ENCODE measurements at places on chromosomes 2 and 18.

DNA sequence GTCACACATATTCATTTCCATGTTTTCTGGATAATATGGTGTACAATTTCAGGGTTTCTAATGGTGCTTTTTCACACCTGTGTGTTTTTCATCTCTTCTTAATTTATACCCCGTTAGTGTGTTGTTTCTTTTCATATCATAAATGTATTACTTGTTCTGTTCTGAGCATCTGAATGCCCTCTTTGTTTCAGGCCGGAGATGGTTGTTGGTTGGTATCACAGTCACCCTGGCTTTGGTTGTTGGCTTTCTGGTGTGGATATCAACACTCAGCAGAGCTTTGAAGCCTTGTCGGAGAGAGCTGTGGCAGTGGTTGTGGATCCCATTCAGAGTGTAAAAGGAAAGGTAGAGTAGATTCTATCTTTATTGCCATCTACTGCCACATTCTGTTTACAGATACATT, 45.1 kb upstream of the TBR1 start:
- DNase-seq: no peak

- DNase-seq: no peak
These were observed 224.4 kb upstream of the TMEM200C start for GRCh38 chr18:6119761-6120160.

GRCh38 chr2:95573866-95574265, 17.9 kb upstream of the TRIM43 start:
- DNase-seq: no peak

GRCh38 chr2:3160751-3161330, 216.8 kb downstream of the EIPR1 start:
- no peak for DNase-seq

DNA sequence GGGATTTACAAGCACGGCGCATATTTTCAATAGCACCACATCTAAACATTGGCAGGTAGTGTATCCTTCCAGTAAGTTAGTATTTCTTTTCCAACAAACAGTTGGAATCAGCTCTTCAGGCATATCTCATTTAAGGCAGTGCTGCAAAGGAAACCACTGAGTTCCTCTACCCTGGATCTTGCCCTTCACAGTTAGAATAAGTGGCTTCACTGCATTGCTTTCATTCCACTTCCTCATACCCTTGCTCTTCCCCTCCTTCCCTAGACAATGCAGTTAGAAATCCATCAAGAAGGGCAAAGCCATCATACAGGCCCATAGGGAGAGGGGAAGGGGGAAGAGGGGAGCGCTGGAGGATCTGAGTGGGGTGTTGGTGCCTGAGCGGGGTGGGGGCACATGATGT, 173.7 kb downstream of the FBXO15 start:
- DNase-seq: no peak

GRCh38 chr2:171146633-171147032, 14.1 kb downstream of the TLK1 start:
- DNase-seq: no peak

GRCh38 chr2:99810225-99810624, 320.4 kb upstream of the REV1 start:
- DNase-seq: no peak

DNA sequence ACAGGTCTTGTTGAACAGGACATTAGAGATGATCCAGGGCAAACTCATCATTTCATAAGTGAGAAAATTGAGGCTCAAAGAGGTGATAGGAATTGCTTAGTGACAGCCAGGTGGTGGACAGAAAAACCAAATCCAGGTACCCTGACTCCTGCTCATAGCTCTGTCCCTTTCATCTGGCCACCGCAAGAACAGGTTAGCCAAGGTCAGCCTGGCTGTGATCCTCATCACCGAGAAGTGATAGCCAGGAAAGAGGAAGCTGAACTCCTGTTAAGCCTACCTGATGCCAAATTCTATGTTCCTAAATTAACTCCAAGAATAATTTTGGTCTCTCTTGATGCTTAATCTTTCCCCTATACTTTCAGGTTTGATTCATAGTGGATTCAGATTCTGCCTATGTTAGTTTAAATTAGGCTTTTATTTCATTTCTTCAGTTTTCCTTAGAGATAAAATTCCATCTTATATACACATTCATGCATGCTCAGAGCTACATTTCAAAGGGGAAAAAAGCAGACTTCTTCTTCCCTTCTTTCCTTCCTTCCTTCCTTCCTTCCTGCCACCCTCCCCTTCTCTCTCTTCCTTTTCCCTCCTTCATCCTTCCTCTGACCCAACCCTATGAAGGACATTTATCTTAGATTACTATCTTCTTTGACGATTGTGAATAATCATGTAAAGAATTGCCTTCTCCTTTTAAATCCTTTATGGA, 17.3 kb upstream of the CRIM1 start:
- DNase-seq: no peak

DNA sequence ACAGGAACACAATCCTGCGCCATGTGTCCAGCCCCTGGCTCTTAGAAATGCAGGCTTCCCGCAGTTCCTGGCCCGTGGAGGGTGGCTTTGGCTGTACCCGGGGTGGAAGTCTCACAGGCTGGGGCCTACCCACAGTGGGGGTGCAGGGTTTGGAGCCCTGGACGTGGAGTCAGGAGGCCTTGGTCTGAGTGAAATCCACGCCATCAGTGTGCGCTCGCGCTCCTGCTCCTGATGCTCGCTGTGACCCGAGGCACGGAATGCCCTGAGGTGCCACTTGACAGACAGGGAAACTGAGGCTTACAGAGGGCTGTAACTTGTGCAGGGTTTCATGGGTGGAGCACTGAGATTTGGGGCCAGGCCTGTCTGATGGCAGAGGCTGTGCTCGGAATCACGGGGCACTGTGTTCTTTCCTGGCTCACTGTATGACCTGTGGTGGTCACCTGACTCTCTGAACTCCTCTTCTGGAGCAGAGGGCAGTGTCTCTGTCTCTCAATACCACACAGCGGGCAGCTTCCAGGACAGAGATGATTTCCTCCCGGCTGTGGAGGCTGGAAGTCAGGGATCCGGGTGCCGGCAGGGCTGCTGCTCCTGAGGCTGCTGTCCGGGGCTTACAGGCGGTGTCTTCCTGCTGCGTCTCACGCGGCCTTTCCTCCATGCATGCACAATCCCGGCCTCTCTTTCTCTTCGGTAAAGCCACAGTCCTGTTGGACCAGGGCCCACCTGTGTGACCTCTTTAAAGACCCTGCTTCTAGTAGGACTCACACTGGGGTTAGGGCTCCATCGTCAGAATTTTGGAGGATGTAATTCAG, 25.9 kb upstream of the ALLC start:
- no peak for DNase-seq

- no peak for DNase-seq
These were observed 69.0 kb downstream of the CTAGE1 start for GRCh38 chr18:22348521-22349316.

GRCh38 chr18:22267225-22267624, 97.8 kb downstream of the GATA6 start:
- no peak for DNase-seq

DNA sequence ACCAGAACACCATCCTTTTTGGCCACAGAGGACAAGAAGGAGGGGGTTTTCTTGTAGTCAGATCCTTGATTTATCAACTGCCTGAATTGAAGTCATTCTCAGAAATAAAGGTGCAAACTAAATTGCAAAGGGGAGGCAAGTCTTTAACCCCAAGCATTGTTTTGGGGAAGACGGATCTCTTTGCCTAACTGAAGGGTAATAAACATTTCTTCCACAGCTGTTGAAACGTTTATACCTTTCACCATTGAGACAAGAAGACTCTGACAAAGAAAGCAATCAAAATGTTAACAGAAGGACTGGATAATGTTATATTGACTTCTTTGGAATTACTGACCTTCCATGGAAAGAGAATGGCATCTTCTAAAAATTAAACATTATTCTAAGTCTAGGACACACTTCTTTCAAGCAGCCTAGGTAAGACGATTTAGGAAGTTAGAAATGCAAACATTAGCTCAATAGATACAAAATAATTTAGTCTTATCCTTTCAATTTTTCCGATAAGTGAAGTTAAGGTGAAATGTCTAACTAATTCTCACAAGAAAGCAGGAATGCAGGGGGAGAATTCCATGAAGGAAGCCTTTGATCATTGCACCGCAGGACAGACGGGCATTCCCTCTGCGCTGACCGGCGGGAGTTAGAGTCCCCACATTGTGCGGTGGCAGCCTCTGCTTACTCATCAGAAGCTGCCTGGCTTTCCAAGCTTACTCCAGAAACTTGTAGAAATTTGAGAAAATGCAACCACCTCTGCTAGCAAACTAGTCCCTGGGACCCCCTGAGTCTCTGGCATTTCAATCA, 69.4 kb upstream of the COPS8 start:
- no peak for DNase-seq

GRCh38 chr2:84102274-84102673, 356.8 kb downstream of the SUCLG1 start:
- DNase-seq: no peak

GRCh38 chr2:218576854-218577253, 8.2 kb downstream of the CNOT9 start:
- DNase-seq: no peak

GRCh38 chr2:28976584-28976983, 4.5 kb upstream of the TOGARAM2 start:
- DNase-seq: no peak

GRCh38 chr18:34929336-34929780, 111.9 kb upstream of the MAPRE2 start:
- DNase-seq: no peak

DNA sequence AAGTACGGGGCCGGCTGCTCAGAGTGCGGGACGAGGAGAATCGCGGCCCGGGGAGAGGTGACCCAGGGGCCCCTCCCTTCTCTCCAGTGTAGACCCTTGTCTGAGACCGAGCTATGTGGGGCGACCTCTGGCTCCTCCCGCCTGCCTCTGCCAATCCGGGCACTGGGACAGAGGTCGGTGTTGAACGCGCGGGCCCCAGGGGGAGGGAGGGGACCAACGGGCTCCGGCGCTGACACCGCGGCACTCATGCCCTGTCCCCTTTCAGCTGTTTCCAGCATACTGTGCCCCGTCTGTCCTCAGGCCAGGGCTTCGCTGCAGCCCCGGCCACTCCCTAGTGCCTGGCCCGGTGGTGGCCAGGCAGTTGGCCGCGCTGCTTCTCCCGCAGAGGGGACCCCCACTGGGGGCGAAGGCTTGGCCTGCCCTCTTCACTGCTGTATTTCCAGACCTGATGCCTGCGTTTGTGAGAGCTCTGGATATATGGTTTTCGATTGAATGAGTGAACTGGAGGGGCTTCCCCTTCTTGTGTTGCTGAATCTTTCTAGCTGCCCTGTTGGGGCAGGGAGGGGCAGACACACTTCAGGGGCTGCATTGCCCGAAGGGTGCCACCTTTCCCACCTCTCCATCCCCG, 809 bp downstream of the DBI start:
- DNase-seq: peak; percentile 7

DNA sequence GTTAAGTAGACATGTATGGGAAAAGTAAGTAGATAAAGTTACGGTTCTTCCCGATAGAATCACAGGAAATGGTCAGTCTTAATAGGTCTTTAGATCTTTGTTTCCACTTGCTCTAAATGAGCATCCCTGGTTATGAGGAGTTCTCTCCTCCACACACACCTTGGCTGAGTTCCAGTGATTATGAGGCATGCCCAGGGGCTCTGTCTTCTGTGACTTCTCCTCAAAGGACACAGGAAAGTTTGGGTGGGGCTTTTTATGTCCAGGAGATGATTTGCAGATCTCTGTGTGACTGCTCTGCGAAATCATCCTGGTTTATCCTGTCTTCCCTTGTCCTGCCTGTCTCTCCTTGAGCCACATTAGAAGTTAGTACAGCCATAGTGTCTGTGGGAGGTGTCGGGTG, 83.9 kb upstream of the EML6 start:
- no peak for DNase-seq

GRCh38 chr2:238407566-238407965, 19.2 kb upstream of the ASB1 start:
- no peak for DNase-seq

GRCh38 chr18:66222174-66222573, 381.7 kb downstream of the CDH19 start:
- DNase-seq: no peak

GRCh38 chr2:55807900-55808299, 114.3 kb upstream of the PNPT1 start:
- no peak for DNase-seq

DNA sequence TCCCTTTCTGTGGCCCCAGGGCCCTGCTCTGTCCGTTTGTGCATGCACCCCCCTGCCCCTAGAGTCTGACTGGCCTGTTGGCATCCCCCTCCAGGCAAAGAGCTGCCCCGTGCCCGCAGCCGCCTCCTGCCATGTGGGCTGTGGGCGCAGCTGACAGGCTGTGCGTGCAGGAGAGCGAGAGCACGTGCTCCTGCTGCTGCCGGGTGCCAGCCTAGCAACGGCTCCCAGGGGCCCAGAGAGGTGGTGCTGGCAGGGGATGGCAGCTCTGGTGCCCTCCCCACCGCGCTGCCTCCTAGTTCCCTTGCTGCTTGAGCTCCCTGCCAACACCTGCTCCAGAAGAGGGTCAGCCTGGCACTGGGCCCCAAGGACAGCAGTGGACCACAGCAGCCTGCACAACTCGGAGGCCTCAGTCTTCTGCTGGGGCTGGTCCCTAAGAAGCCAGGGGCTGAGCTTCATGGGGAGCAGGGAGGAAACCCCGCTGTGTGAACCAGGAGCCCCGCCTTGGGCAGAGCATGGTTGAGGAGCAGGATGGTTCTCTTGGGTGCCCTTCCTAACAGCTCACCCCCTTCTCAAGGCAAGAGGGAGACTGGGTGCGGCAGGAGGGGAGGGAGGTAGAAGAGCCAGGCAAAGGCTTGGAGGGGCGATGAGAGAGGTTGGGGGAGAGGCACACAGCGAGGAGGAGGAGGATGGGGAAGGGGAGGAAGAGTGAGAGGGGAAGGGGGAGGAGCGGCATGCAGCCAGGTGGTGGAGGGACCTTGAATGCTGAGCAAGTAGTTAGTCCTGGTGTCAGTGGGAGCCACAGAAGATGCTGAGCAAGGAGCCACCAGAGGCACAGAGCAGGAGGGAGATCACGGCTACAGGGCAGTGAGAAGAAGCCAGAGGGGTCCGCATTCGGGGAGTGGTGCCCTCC, 23.8 kb upstream of the PTMA start:
- no peak for DNase-seq

DNA sequence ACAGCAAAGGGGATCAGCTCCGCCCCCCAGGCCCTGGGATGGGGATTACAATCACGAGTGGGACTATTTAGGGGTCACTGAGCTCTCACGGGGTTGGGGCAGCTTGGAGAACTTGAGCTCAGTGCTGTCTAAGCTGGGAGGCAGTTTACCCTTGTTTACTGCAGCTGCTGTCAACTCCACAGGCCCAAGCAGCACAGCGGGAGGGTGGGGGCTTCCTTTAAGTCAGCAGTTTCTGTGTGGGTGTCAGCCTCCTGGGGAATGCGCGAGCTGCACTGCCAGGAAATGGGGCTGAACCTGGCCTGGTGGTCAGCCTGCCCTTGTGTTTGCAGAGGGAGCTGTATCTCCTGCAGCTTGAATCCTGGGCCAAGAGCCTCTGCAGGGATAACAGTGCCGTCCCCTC, 29.8 kb downstream of the TOGARAM2 start:
- no peak for DNase-seq

Data from stimulated activated CD8-positive, alpha-beta memory T cell treated with anti-CD3 and anti-CD28 coated beads, Interleukin-2, amount 100 ng/mL, for 1 hour (primary cell).